ENCODE measurements at places on chromosomes 5 and 9.

GRCh38 chr9:111467778-111468367 is 16.3 kb downstream of the ECPAS start:
- no peak for DNase-seq

DNA sequence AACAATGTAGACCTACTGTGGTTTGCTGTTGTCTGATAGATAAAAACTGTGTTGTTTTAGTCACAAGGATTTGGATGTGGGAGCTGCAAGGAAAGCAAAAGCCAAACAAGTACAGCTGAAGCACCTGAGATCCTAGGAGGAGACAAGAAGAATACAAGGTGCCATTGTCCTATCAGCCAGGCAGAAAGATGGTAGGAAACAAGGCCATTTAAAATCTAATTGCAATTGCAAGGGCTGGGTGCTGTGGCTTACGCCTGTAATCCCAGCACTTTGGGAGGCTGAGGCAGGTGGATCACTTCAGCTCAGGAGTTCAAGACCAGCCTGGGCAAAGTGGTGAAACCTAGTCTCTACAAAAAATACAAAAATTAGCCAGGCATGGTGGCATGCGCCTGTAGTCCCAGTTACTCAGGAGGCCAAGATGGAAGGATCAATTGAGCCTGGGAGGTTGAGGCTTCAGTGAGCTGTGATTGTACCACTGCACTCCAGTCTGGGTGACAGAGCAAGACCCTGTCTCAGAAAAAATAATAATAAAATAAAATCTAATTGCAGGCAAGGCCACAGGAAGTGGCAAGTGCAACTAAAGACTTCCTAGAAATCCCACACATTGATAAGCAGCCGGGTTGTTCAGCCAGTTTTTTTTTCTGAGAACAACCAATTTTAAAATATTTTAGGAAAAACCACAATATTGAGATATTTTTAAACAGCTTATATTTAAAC is 22.6 kb downstream of the DOCK8 start:
- no peak for DNase-seq

- DNase-seq = peak; percentile 82
Observed at GRCh38 chr5:172770675-172771438, at the start of gene DUSP1. TSS of gene DUSP1 (minus strand) at chr5:172771195. CDS start at chr5:172770952, 243 bp downstream.

- DNase-seq = no peak
Observed at GRCh38 chr5:32027717-32028458, 146.2 kb downstream of the GOLPH3 start.

DNA sequence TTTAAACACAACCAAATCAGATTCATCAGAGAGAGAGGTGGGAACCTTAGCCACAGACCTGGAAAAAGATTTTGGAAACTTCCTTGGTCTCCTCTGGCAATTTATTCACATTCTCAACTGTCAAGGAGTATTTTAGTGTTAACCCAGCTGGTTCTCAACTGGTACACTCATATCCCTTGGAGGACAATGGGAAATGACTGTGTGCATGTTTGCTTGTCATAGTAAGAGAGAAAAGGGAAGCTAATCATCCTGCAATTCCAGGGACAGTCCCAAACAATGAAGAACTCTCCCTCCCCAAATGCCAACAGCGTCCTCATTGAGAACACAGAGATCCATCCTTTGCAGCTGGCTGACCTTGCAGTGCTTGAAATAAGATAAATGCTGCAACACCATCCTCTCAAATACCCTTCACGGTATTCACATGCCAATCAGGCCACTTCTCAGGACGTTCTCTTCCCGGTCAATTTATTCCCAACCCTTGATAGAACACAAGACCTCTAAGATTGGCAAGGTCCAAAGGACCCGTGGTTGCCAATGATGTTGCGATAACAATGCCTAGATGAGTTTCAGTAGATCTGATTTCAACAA is 75.5 kb downstream of the EPB41L4B start:
- no peak for DNase-seq

DNA sequence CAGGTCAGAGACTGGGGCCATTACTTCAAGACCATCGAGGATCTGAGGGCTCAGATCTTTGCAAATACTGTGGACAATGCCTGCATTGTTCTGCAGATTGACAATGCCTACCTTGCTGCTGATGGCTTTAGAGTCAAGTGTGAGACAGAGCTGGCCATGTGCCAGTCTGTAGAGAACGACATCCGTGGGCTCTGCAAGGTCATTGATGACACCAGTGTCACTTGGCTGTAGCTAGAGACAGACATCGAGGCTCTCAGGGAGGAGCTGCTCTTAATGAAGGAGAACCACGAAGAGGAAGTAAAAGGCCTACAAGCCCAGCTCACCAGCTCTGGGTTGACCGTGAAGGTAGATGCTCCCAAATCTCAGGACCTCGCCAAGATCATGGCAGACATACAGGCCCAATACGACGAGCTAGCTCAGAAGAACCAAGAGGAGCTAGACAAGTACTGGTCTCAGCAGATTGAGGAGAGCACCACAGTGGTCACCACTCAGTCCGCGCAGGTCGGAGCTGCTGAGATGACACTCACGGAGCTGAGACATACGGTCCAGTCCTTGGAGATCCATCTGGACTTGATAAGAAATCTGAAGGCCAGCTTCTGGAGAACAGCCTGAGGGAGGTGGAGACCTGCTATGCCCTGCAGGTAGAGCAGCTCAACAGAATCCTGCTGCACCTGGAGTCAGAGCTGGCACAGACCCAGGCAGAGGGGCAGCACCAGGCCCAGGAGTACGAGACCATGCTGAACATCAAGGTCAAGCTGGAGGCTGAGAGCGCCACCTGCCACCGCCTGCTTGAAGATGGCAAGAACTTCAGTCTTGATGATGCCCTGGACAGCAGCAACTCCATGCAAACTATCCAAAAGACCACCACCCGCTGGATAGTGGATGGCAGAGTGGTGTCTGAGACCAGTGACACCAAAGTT is 9.3 kb downstream of the NIPBL start:
- DNase-seq = no peak

- DNase-seq = no peak
Observed at GRCh38 chr5:38249812-38250211, 8.5 kb upstream of the EGFLAM start.

DNA sequence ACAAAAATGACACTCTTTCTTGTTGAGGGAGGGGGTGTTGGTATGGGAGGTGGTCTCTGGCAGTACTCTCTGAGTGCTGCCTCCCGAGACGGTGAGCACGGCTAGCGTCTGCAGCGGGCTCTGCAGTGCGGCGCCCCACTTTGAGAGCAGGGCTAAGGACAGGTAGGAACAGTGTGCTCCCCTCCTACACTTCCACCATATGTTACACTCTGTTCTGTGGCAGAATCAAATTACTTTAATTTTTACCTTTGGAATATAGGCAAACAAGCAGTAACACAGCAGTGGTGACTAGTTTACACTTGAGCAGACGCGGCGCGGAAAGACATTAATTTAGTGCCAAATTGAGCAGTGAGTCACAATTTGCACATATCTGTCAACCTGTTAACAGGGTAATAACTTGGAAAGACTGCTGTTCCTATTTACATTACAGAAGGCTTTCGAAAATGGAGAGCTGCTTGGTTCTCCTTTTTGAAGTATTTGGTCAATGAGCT is 136.3 kb downstream of the MED27 start:
- DNase-seq = no peak

- DNase-seq = no peak
Observed at GRCh38 chr5:171419688-171420430, 412 bp downstream of the FGF18 start.

GRCh38 chr9:5085993-5086392 is 99.4 kb downstream of the INSL6 start:
- no peak for DNase-seq

DNA sequence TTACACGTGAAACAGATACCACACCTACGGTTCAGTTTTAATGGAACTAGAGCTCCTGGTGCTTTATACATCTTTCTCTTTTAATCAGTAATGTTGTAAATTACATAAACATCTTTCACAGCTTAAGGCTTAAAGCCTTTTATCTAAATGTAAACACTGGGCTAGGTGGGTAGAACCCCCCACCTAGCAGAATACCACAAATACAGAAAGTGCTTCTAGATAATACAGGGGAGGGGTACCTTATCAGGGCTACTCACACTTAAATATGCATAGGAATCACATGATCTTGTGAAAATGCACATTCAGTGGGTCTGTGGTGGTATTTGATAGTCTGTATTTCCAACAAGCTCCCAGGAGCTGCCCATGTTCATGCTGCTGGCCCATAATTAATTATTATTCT is 256.4 kb upstream of the TARS1 start:
- no peak for DNase-seq

DNA sequence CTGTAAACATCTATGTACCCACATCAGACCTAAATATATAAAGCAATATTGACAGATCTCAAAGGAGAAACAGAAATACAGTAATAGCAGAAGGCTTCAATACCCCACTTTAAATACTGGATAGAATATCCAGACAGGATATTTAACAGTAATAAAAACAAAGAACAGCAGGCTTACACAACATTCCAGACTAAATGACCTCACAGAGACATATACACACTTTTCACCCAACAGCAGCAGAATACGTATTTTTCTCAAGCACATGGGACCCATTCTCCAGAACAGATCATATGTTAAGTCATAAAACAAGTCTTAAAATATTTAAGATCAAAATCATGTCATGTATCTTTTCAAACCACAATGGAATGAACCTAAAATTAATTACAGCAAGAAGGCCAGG is 76.8 kb downstream of the CAMSAP1 start:
- no peak for DNase-seq

DNA sequence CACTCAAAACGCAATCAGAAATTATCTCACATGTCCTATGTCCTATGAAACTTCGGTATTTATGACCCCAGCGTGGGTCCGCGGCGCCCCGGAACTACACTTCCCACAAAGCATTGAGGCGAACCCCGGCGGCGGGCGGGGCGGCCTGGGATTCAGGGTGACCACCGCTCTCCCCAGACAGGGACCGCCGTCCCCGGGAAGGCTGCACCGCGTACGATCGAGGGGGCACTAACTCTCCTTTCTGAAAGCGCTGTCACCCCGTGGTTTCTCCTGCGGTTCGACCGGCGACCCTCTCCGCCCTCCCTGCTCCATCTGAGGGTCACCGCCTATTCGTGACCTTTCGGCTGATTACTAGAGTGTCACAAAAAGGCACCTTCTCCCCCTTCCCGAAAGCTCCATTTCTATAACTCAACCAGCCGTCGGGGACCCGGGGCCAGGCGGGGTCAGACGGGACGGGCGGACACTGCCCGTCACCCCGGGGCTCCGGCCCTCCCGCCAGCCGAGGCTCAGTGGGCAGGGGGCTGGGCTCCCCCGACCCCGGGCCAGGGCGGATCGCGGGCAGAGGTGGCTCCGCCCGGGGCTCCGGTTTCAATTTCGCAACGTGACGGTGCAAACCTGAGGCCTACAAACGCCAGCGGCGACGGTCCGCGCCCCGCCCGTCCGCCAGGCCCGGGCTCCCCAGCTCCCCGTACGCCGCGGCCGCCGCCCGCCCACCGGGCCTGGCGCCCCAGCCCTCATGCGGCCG is 1.3 kb downstream of the ECPAS start:
- peak; percentile 52 for DNase-seq

DNA sequence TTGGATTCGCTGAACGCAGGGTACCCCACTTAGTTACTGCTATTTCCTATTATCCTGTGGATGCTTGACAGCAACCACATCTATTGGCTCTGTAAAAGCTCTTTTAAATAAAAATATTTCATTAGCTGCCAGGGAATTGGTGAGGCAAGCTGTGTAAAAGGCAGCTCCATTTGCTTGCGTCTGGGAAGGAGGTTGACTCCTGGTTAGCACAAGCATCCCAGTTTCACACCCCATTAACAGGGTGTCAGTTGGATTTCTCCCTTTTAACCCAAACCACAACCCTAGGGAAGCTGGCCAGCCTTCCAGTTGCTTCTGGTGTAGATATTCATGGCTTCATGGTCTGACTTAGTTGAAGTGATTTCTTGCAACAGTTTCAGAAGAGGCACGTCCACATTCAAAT is 151.0 kb downstream of the GPBP1 start:
- no peak for DNase-seq

GRCh38 chr5:178461004-178461730 is 129.0 kb downstream of the COL23A1 start:
- DNase-seq = no peak

DNA sequence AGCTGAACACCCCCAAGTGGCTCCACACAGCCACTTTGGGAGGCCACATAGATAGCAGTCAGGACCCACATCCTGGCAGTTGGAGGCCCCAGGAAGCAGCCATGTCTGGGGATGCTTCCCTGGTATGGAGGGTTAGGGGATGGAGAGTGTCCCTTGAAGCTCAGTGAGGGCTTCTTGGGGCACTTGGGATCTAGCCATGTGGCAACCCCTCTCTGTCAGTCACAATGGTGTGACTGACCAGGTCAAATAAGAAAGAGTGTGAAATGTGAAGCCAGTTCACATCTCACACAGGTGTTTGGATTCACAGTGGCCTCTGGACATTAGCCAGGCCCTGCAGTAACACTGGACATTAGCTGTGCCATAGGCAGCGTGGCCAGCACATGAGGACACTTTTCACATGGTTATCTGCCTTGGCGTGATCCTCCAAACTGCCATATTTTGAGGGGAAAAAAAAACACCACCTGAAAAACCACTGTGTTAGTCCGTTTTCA is 53.9 kb upstream of the IL17B start:
- no peak for DNase-seq

DNA sequence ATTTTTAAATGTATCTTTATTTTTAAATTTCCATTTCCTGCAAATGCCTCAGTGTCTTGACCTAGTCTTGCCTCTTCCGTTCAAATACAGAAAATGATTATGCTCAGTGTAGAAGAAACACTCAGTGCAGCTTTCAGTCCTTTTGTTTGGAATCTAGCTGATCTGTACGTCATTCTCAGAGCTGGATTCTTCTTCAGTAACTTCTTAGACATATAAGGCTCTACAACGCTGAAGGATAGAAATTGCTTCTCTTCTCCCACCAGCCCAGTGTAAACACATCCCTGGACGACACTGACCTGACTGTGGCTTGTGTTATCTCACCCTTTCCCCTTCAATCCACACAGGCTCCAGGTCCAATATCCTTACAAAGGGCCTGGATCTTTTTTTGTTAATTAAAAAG is 3.2 kb upstream of the ALDH1B1 start:
- DNase-seq = no peak

- no peak for DNase-seq
Observed at GRCh38 chr5:166883016-166883415, 1408.4 kb upstream of the WWC1 start.

- no peak for DNase-seq
Observed at GRCh38 chr5:134945041-134945440, 22.7 kb upstream of the CATSPER3 start.

DNA sequence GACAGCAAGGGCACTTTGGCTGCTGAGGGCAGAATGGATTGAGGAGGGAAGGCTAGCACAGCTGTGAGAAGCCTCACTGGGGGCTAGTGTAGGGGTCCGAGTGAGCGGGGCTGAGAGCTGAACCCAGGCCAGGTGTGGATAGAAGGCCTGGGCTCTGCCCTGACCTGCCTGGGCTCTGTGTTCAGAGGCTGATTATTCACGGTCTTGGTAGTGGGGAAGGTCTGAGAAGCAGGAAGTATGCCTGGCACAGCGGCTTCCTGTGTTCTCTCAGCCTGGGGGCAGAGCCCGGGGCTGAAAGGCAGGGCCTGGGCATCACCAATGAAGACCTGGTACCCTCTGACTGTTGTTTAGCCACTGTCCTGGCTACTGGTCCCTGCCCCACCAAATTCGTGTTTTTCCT is 136.4 kb upstream of the TBC1D2 start:
- DNase-seq = no peak

GRCh38 chr9:21668516-21668915 is 133.9 kb upstream of the MTAP start:
- no peak for DNase-seq

- DNase-seq = no peak
Observed at GRCh38 chr9:97905228-97905627, 17.1 kb downstream of the TRMO start.

GRCh38 chr5:140351609-140352334 is 5.4 kb upstream of the HBEGF start:
- peak; percentile 34 for DNase-seq
